ENCODE measurements at places on chromosomes 2 and 18.

DNA sequence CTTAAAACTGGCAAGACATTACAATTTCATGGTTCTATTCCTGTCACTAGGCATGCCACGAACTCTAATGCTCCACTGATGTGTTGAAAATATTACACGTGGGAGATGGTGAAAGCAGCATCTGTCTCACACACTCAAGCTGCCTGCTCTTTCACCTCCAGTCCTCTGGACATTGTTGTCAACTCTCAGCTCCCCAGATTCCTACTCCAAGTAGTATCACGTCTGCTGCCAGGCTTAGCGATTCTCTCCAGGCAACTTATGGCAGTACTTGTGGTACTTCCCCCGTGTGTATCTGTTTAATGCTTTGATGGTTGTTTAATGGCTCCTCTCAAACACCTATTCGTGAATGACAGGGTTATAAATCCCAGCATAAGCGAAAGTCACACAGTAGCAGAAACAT lies 103.8 kb downstream of the TMEFF2 start:
- DNase-seq = no peak

- DNase-seq = no peak
Observed at GRCh38 chr2:239609607-239610310, 208.9 kb upstream of the HDAC4 start.

DNA sequence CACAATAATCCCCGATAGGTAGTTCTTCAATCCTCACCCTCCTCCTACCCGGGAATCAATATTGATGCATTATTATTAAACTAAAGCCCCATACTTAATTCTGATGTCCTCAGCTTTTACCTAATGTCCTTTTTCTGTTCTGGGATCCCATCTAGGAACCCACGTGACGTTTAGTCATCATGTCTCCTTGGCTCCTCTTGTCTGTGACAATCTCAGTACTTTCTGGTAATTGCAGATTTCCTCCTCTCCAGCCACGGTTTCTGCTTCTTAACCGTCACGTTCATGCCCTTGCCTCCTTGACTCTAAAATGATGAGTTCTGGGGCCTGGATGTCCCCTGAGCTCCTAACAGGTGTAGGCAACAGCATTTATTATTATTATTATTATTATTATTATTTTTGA lies 2.9 kb upstream of the DGKD start:
- no peak for DNase-seq

- DNase-seq = no peak
Observed at GRCh38 chr2:121754851-121755236, 607 bp upstream of the TSN start.

GRCh38 chr2:240839152-240840143 lies 19.4 kb upstream of the KIF1A start:
- no peak for DNase-seq

- no peak for DNase-seq
Observed at GRCh38 chr2:215002500-215002899, 135.9 kb downstream of the ABCA12 start.

- no peak for DNase-seq
Observed at GRCh38 chr18:24679062-24679461, 218.6 kb downstream of the HRH4 start.

GRCh38 chr2:109675666-109676345 lies 61.6 kb downstream of the SOWAHC start:
- DNase-seq = no peak

GRCh38 chr2:138112536-138112935 lies 148.3 kb downstream of the HNMT start:
- no peak for DNase-seq

DNA sequence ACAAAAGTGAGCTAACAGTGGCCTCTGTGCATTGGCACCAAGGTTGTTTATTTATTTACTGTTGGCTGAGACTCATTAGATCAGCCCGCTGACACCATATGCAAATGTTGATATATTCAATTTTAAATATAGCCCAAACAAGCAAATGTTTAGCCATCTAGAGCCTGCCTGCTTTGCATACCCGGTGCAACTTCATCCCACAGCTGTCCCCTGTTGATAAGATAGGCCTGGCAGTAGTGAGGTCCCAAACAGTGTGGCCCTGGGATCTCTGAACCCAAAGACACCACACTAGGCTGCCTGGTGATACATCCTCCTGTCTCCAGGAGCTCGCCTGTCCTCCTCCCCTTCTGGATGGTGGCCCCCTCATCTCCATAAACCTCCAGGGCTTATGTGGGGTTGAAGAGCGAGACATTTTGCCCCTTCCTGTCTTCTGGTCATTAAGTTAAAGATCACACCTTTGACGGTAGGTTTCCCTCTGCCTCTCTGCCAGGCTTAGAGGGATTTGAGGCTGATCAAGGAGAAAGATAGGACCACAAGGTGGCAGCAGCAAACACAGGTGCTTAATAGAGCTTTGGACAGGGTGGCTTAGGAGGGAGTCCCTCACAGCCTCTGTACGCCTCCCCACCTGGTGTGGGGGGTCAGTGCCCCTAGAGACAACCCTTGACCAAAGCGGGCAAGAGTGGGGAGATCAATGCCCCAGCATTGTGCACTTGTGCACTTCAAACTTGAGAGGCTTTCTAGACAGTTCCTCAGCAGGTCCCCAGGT lies 23.7 kb upstream of the MYO5B start:
- no peak for DNase-seq

DNA sequence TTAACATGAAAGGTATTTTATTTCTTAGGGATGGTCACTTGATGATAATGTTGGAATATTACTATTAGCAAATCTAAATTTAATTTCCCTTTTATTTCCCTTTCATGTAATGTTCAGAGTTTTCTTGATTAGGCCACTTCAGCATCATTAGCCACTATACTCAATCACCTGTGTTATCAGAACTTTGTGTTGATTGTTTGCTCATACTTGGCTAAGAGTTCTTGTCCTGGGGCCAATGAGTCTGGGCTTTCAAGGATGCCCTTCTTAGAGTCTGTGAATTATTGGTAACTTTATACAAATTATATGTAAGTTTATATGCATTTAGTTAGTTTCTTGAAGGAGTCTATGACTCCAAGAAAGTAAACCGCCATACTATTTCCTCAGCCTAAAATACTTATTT lies 408.0 kb upstream of the DDX18 start:
- no peak for DNase-seq

DNA sequence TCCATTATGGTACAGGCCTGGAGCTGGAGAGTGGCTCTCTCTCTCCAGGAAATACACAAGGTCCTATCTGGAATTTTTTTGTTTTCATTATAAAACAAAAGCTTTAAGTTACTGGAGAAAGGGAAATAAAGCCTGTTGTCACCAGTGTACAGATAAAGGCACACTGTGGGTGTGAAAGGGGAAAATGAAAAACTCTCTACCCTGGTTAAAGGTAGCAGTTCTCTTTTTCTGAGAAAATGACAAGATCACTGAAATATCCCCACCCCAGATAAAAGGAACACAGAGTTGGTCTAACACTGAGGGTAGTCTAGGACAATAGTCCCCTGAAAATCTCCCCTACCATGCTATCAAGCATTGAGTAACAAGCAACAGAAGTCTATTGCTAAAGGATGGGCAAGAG lies 438.7 kb downstream of the MBD2 start:
- no peak for DNase-seq

DNA sequence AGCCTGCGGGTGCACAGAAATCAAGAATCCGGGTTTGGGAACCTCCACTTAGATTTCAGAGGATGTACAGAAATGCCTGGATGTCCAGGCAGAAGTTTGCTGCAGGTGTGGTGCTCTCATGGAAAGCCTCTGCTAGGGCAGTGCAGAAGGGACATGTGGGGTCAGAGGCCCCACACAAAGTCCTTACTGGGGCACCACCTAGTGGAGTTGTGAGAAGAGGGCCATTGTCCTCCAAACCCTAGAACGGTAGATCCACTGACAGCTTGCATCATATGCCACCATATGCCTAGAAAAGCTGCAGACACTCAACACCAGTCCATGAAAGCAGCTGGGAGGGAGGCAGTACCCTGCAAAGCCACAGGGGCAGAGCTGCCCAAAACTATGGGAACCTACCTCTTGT lies 833.0 kb downstream of the TMEM182 start:
- no peak for DNase-seq

- no peak for DNase-seq
Observed at GRCh38 chr2:23566241-23567142, 181.5 kb downstream of the KLHL29 start.

GRCh38 chr2:158024288-158024898 lies 77.3 kb upstream of the UPP2 start:
- DNase-seq = no peak

DNA sequence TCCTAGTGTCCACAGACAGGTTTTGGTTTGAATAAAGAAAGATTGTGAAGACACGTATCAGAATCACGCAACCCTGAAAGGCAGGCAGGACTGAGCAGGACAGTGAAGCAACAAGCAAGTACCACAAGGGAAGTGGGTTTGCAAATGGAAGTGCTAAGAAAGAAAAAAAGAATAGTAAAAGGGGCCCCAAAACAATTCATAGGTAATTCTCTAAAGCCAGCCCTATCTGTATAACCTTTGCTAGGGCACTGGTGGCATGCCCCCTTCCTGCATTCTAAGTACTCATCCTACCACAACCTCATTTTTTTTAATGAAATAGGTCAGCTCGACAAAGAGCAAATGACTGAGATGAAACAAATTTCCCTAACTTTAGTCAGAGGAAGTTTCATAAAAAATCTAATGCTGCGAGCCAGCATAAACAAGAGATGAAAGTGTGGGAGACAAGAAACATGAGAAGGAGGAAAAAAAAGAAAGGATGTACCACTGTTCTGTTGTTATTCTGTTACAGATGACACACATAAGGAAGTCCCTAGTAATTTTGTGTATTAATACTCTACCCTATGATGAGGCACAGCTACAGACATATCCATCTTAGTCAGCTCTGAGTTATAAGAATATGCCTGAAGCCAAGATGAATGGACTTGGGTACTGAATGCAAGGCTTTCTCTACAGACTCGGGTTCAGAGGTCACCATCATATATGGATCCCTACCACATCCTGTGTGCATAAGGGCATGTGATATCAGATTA lies 32.2 kb downstream of the IKZF2 start:
- DNase-seq = peak; percentile 8

DNA sequence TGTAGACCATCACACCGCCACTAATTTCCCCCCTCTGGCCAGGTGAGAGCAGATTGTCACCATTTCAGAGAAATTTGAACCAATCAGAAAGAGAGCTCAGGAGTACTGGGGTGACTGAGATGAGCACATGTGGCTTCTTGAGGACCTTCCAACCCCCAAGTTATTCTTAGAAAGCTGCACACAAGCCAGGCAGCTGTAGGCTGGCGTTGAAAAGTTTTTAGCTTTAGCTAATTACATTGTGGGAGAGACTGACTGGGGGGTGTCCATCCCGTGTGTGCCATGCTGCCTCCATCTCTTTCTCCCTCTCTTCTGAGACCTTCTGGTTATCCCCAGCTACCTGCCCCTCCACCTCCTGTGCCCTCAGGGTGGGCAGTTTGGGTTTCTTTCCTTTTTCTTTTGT lies 154.0 kb downstream of the AGAP1 start:
- DNase-seq = no peak

GRCh38 chr2:66303471-66303870 lies 131.5 kb upstream of the MEIS1 start:
- DNase-seq = no peak

DNA sequence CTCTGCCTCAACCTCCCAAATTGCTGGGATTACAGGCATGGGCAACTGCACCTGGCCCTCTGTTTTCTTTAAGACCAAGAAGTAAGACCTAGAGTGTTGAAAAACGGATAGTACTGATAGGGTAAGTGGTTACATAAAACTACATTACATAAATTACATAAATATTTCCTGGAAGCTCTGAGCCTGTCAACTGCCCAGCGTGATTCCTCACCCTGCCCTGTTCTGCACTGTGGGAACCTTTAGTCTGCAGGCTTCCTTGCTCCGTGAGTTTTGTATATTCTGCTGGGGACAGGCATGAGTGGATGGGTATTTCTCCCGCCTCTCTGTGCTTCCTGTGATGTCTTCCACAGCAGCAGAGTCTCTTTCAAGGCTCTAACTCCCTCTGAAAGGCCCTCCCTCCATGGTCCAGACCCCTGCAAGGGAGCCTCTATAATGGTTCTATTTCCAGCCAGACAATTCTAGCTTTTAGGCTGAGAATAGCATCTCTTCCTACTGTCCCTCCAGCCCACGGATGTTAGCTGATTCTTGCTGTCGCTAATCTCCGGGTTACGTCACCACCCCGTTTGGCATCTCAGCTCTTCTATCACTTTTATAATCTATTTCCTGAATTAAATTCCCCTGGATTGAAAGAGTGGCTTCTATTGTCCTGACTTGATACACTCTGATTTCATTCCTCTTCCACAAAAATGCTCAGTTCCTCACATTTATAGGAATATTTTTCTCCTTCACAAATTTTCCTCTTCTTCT lies 49.5 kb upstream of the PLEKHM3 start:
- no peak for DNase-seq

GRCh38 chr2:238255151-238255551 lies 15.3 kb upstream of the HES6 start:
- DNase-seq = no peak

DNA sequence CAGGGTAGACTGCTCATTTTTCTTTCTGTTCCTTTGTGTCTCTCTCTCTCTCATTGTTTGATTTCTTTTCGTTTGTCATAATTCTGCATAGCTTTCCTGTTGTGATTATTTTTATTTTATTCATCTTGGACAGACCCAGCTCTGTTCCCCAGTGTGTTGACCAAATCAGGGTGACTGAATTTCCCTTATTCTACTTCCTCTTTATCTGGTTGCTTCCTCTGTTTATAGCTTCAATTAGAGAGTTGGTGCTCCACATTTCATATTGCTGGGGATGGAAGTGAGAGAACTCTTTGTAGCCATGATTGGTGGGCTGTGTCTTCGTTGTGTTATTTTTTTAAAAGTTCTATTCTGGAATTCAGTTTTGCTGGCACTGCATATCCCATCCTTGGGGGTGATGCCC lies 19.1 kb downstream of the PROKR1 start:
- no peak for DNase-seq

- no peak for DNase-seq
Observed at GRCh38 chr2:213411582-213412289, 127.5 kb downstream of the SPAG16 start.

GRCh38 chr2:78876316-78876688 lies 149.2 kb upstream of the REG3G start:
- no peak for DNase-seq

GRCh38 chr2:127574656-127575055 lies 39.2 kb downstream of the MYO7B start:
- DNase-seq = no peak

- DNase-seq = no peak
Observed at GRCh38 chr2:27086724-27087593, at the start of gene KHK. Gene KHK (plus strand): TSS chr2:27086772. CDS start chr2:27087260, 488 bp downstream.

- DNase-seq = no peak
Observed at GRCh38 chr2:102597788-102598187, 21.6 kb upstream of the SLC9A2 start.

DNA sequence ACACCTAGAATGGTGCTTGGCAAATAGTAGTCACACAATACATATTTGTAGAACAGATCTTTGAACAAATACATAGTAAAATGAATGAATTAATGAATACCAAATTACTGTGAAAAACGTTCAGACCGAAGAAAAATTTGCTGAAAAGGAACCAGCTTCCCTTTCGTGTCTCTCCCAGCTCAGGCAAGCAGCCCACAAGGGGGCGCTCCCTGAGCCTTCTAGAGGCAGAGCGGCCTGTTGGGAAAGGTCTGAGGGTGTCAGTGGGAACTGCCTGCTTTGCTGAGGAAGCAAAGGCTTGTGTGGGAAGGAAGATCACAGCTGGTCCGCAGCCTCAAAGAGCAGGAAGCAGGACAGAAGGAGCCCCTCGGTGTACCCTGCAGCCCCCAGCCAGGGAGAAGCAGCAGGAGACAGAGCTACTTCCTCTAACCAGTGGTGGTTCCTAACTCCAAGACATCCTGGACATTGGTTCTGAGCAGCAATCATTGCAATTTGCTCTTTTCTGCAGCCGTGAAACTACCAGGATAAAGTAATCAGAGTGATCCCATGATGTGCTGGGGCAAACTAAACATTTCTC lies 231.1 kb downstream of the ANKRD30B start:
- no peak for DNase-seq

Data from T-helper 22 cell (primary cell).